ENCODE measurements at places on chromosomes 6 and 20.

GRCh38 chr6:159249128-159249527 lies 79.9 kb downstream of the FNDC1 start:
- no peak for DNase-seq

DNA sequence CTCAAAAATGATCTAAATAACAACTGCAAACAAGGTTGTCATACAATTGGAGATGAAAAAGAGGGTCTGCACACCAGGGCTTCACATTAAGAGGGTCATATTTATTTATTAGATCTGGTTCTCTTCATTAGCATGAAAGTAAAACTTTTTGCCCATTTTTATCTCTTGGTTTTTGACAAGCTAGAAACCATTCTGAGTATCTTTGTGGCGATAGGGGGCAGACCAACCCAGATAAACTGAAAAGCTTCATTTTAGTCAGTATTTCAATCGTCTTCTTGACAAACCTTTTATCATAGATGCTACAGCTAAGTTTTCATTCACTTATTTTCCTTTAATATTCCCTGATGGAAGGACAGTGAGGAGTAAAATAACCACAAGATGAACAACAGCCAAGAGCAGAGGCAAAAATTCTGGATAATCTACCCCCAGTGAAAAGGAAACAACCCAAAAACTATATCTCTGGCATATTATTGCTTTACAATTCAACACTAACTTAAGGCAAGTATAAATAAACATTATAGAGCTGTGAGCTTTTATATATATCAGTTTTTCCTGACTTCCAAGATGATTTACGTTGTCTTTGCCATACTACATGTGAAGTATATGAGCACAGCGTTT lies 45.2 kb downstream of the THEMIS start:
- peak; percentile 24 for DNase-seq

- peak; percentile 30 for DNase-seq
Measured at GRCh38 chr6:167826230-167826895, 348 bp upstream of the AFDN start.

DNA sequence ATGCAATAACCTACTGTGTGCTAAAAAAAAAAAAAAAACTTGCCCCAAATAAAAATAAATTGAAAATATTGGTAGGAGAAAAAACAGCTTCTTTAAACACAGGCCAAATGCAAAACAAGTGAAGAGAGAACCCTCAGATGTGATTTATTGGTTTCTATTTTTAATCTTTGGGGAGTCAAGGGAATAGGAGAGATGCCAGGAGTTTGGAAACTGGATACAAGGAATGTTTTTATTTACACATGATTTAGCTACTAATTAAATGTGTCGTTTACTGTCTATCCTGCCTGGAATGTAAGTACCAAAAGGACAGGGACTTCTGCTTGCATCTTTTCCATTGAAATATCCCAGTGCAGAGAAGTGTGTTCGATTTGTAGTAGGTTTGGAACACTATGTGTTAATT lies 810.7 kb downstream of the MAFB start:
- DNase-seq: no peak

- DNase-seq: peak; percentile 23
Measured at GRCh38 chr6:40852779-40853373, 186.1 kb downstream of the UNC5CL start.

- no peak for DNase-seq
Measured at GRCh38 chr6:31163922-31164321, 5.5 kb downstream of the TCF19 start.

Measured in KBM-7 (cell line).